ENCODE measurements at places on chromosomes 6 and 20.

- no peak for DNase-seq
Observed at GRCh38 chr6:111925296-111925695, 52.0 kb upstream of the FYN start.

DNA sequence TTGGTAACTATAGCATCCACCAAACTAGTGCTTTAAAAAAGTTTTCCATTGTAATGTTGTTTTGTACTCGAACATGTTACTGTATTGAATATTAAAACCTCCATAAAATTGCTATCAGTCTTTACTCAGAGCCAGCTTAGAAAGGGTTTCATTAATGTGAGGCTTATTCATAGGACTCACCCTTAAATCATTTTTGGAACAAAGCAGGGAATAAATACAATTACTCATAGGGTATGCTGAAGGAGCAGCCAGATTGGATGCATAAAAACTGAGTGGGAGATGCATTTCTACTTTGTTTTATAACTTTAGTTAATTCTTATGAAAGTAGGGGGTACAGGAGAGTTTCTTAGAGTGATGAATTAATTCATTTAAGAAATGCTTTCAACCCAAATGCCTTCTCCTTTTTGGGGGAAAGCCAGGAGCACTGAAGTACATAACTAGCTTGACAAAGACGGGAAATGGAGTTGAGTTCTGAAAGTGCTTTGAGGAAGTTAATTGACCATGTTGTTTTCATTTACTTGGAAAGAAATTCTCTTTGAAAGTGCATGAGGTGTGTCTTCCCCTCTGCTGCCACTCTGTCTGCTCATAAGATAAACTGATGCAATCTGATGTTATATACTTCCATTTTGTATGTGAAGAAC is 90.3 kb downstream of the RNF144B start:
- DNase-seq, result no peak

GRCh38 chr20:49166534-49167449 is 21.3 kb downstream of the STAU1 start:
- no peak for DNase-seq

GRCh38 chr6:105401247-105402089 is 1.4 kb downstream of the PREP start:
- no peak for DNase-seq

GRCh38 chr6:170140129-170140528 is 150.7 kb downstream of the DLL1 start:
- DNase-seq, result no peak

DNA sequence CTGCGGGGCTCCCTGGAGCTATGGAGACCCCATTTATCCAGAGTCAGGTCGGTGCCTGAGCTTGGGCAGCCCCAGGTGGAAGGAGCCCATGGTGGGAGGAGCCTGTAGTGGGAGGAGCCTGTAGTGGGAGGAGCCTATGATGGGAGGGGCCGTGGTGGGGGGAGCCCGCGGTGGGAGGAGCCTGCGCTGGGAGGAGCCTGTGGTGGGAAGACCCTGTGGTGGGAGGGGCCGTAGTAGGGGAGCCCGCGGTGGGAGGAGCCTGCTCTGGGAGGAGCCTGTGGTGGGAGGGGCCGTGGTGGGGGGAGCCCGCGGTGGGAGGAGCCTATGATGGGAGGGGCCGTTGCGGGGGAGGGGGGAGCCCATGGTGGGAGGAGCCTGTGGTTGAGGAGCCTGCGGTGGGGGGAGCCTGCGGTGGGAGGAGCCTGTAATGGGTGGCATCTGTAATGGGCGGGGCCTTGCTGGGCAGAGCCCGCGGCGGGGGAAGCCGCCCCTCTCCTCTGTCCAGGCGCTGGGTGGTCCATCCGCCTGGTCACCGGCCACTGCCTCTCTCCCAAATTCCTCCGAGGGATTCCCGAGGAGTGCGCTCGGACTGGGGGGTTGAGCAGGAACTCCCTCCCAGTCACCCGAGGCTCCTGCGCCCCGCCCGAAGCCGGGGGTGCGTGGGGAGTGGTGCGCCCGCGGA is 567 bp upstream of the FNDC11 start:
- DNase-seq, result peak; percentile 76

DNA sequence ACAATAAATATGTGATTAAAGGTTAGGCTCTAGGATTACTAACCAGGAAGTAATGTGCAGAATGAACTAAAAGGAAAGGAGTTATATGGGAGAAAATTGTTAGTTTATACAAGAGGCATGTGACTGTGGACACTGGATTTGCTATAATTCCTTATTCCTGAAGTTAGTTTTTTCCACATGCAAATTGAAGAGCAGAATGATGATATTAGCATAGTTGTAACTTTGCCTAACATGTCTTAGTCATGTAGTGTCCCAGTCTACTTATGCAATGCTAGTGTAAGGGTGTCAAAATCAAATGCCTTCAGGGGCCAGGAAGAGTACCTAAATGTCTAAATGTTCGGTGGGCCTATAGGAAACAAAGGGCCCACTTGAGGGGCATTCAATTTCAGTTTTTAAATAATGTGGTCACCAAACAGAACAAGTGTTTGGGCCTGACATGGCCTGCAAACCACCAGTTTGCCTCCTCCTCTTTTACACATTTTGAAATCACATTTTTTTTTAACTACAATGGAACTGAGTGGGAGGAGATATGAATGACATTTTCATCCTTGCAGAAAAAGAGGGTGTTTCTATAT is 28.0 kb upstream of the CEP85L start:
- no peak for DNase-seq

DNA sequence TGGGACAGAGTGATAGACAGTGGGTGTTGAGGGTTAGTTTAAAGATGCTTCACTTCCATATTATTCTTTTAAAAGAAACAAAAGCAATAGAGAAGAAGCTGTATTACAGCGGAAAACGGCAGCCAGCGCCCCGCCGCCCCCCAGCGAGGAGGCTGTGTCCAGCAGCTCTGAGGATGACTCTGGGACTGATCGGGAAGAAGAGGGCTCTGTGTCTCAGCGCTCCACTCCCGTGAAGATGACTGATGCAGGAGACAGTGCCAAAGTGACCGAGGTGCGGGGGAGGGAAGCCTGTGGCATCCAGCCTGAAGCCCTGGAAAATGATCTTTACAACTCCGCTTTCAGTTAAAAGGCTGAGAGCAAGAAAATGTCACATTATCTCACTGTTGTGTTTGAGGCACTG is 100.2 kb downstream of the FIG4 start:
- DNase-seq, result no peak

GRCh38 chr6:31336896-31337496 is 20.0 kb downstream of the HLA-B start:
- DNase-seq, result no peak

DNA sequence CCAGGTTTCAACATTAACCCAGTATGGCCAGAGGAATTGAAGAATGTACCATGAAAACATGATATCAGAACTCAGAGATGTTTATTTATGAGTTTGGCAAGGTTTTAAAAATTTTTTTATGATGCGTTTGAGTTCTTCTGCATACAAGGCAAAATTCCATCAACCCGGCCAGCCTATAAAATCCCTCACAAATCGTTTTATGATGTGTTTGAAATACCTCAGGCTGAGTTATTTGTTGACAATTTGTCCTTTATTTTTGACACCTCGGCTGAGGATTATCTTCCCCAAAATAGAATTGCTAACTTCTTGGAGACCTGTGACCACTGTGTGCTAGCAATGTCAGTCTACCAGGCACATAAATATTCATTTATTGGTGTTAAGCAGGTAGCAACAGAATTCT is 91.9 kb upstream of the SLC24A3 start:
- DNase-seq, result no peak

DNA sequence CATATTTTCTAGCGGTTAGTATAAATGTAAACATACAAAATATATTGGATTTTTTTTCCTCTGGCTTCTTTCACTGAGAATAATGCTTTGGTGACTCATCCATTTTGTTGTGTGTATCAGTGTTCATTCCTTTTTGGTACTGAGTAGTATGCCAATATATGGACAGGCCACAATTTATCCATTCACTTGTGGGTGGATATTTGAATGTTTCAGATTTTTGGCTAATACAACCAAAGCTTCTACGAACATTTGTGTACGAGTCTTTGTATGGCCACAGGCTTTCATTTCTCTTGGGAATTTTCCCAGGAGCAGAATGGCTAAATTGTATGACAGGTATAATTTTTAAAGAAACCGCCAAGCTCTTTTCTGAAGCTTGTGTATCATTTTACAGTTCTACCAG is 677.5 kb downstream of the HDGFL1 start:
- DNase-seq, result no peak

- DNase-seq, result no peak
Observed at GRCh38 chr6:130624046-130624445, 203.2 kb upstream of the SMLR1 start.

- no peak for DNase-seq
Observed at GRCh38 chr6:161631676-161632194, 357.9 kb upstream of the AGPAT4 start.

DNA sequence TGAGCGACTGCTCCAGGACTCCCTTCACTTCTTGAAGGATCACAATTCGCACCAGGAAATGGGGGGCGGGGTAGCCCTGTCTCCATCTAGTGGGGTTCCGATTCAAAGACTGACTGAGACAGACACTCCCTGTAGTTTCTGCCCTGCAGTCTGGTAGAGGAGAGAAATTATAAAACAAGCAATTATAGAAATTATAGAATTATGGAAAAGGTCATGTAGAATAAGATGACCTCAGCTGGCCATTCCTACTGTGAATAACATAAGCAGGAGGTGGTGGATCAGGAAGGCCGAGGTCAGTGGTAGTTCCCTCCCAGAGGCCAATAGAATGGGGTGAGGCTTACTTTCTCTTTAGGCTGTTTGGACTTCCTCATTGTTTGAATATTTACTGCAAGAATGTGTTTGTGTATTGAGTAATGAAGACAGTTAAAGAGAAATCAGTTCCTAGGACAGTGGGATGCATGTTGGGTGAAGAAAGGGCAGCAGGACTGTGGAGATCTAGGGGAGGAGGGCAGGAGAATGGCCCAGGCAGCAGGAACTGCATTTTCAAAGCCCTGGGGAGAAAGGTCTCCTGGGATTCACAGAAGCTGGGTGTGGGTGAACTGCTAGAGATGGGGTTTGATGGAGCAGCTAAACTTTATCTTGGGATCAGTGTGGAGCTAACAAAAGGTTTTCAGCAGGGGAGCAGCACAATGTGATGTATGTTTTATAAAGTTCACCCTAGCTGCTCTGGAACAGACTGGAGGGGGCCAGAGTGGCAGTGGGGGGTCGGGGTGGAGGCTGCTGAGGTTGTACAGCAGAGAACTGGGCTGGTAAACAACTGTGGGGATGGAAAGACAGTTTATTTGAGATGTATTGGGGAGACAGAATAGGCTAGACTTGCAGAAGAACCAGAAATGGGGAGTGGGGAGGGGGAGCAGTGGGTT is 2.1 kb downstream of the ZNF341 start:
- no peak for DNase-seq

DNA sequence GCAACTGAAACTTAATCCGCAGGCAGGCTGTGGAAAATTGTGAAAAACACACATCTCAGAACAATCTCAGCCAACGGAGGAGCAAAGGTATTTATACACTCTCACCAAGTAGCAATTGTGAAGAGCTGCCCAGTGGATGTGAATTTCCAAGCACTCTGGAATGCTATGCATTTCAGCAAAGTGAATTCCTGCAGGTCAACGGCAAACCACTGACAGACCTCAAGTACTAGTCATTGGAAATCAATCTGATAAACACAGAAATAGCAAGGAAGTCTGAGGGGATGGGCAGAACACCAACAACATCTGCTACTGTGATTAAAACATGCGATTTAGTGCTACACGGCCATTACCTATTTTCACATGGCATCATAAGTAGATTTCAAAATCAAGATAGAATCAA is 429.1 kb downstream of the HTR1B start:
- no peak for DNase-seq
